ENCODE measurements at places on chromosomes 6 and 20. TPM values are rescaled to one million over a fixed set of nuclear protein-coding genes. Genes with fewer than 3 reads are reported as not detected.
A peak's percentile ranks its signal among the peaks of the same experiment; 100 is the strongest.

DNA sequence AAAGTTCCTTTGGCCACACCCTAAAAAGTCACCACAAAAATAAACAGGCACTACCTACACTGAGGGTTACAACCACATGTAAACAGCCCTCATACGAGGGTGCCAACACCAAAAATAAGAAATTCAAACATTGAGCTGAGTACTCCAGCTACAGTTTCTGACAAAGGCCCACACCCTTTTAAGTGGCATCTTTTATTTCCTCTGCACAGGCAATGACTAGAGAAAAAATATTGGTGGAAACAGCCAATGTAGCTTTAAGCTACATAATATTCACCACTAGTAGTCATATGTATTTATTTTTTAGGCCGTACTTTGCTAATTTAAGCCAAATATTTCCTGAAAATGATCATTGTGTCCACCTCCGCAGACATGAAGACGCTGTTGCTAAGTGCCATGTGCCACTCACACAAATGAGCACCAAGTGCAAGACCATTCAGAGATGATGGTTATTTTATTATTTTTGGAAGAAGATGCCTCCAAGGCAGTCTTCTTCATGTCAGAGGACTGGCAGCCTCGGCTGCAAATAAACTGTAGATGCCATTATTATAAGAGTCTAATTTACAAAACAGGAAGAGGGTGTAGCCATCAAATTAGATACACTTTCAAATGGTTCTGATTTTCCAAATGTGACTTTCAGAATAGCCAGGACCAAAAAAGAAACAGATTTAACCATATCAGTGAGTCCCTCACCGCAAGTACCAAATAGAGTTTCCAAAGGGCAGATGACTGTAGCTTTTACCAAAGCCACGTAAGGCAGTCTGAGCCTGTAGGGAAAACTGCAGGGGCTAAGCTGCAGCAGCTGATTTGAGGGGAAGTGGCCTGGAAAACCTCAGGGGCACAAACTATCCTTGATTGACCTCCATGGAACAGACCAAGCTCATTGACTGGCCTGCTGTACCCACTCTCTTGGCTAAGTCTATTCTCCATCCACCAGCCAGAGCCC, 13.4 kb downstream of the CYP24A1 start:
- no peak for DNase-seq

DNA sequence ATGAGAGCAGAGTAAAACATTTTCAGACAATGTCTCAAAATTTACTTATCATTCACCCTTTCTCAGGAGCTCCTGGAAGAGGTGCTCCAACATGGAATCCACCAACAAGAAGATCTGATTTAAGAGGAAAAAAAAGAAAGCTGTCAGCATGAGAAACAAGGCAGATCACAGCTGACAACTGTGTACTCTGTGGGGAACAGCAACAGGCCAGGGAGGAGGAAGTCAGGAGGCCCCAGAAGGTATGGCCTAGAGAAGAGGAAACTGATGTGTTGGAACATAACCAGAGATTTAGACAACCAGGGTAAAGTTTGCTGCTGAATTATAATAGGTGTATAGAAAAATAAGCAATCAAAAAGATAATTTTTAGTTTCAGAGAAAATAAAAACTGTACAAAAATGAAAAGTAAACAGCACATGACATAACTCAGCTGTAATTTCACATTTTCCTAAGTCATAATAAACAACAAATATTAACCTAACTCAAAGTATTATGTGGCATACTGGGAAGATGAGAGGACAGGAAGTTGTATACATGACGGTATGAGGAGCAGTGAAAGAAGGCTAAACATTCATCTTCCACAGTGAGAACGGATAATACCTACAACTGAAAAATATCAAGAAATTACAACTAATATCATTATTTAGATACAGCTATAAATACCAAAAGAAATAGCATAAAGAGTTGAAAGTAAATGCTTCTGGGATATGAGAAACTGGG, 113.6 kb upstream of the EMILIN3 start:
- peak; percentile 2 for DNase-seq

Gene HLA-DQA1
- 98.1 TPM for polyA plus RNA-seq

- no peak for DNase-seq
Measured at GRCh38 chr6:99613705-99614429, 7.2 kb downstream of the PRDM13 start.

Gene SLPI
- 0.65 TPM for polyA plus RNA-seq

GRCh38 chr6:27312146-27312949, at the start of gene POM121L2:
POM121L2 (minus strand) TSS chr6:27312273; CDS start chr6:27312170, 103 bp downstream.
- DNase-seq: peak; percentile 21

GRCh38 chr20:47850146-47850545, 64.9 kb upstream of the SULF2 start:
- DNase-seq: no peak

DNA sequence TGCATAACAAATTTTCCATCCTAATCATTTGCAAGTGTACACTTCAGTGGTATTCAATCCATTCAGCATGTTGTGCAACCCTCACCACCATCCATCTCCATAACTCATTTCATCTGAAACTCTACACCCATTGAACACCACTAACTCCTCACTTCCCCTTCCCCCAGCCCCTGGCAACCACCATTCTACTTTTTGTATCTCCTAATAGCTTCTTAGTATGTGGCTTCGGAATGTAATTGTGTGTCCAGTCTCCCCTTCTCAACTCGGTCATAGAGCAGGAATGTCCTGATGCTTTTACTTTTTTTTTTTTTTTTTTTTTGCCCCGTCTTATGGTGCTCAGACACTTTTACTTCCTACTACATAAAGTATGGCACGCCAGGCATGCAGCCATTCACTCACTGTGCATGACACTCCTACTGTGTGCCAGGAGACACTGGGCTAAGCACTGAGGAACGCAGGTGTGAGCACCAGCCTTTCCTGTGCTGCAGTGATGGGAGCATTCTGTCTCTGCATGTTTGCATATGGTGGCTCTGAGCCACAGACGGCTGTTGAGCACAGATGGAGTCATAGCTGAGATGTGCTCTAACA, 15.3 kb downstream of the HCK start:
- peak; percentile 48 for DNase-seq

DNA sequence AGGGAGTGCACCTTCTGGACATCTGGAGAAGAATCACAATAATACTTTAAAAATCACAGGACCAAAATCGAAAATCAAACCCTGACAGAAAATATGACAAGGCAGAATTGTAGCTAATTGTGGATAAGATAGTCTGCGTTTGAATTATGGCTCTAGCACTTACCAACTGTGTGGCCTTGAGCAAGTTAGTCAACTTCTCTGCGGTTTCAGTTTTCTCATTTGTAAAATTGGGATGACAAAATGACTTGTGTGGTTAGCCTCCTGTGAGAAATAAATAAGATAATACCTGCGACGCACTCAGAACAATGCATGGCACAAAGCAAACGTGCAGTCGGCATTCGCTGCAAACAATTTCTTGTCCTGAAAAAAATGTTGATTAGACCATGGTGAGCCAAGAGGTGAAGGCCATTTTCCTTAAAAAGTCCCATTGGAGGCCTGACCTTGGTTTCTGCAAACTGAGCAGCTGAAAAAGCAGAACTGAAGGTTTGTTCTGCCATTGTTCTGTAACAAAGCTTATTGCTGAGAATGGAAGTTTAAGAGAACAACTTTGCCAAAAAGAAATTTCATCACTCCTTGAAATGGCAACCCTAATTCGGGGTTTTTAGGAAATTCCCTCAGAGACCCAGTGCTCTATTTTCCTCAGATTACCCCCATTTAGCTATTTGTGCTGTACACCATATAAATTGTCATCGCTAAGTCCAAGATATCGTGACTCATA, 266.3 kb downstream of the ERMARD start:
- peak; percentile 51 for DNase-seq

GRCh38 chr20:24836661-24837299, 112.3 kb upstream of the CST7 start:
- no peak for DNase-seq

Gene TSBP1
- not detected for polyA plus RNA-seq

DNA sequence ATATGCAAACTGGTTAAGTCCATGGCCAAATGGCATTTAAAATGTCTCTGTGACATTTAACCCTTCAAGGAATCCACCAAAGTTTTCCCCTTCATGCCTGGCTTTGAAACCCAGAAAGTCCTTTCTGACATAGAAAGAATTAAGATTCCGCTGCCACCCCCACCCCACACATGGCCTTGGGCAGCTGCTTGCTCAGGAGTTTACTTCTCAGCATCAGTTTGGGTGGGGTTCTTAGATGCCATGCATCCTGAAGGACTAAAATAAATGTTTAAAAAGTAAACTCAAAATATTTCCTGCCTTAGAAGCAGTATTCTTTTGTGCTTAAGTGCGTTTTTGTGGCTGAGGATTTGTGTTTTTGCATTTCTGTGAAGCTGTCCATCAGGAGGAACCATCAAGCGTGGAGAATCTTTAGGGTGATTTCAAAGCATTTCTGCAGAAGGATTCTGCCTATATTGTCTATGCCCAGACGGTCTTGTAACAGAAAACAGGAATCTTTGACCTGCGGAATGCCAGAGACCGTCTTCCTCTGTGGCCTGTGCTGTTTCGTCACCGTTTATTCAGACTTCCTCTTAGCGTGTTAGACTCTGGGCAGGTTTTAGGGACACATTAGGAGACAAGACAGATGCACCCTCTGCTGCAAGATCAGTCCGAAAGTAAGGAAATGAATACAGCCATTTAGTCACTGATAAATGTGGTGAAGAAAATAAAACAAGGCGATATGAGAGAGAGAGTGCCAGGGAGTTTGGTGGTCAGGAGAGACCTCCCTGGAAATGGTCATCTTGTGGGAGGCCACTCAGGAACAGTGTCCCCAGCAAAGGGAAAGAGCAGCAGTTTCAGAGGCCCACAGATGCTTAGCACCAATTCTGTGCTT, 6.2 kb downstream of the DUSP22 start:
- DNase-seq: peak; percentile 93

Gene FKBP5
- polyA plus RNA-seq: 58.5 TPM

GRCh38 chr6:24824142-24824938, 25.6 kb upstream of the ARMH2 start:
- no peak for DNase-seq

DNA sequence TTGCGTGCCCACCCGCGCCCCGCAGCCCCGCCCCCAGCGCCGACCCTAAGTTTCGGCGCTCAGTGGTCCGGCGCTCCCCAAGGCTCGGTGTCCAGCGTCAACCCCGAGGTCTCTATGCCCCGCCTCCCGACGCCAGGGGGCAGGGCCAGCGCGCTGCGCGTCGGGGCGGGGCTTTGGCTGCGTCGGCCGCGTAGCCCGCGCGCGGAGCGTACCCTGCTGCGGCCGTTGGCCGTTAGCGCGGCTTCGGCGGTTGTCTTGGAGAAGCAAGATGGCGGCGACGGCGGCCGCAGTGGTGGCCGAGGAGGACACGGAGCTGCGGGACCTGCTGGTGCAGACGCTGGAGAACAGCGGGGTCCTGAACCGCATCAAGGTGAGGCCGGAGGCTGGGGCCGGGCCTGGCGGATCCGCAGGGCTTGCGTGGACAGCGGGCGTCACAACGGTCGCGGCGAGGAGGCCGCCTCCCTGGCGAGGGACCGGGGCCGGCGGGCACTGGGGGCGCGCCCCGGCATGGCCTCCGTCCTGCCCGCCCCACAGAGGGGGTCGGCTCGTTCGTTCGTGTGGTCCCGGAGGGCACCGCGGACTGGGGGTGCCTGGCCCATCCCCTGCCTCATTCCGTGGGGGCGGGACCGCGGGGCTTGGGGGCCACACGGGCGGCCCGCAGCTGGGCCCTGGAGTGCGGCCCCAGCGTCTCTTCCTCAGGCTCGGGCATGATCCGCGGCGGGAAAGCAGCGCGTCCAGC, at the start of gene CEP43:
TSS of gene CEP43 (plus strand) at position 253 of the 739 bp plus-strand sequence. CDS start at position 269, 16 bp downstream.
- DNase-seq: peak; percentile 95

GRCh38 chr6:90610301-90610750, 23.5 kb upstream of the MAP3K7 start:
- DNase-seq: no peak

GRCh38 chr6:95094751-95095663, 482.3 kb upstream of the MANEA start:
- no peak for DNase-seq

Gene ZNF217
- 13.4 TPM for polyA plus RNA-seq

DNA sequence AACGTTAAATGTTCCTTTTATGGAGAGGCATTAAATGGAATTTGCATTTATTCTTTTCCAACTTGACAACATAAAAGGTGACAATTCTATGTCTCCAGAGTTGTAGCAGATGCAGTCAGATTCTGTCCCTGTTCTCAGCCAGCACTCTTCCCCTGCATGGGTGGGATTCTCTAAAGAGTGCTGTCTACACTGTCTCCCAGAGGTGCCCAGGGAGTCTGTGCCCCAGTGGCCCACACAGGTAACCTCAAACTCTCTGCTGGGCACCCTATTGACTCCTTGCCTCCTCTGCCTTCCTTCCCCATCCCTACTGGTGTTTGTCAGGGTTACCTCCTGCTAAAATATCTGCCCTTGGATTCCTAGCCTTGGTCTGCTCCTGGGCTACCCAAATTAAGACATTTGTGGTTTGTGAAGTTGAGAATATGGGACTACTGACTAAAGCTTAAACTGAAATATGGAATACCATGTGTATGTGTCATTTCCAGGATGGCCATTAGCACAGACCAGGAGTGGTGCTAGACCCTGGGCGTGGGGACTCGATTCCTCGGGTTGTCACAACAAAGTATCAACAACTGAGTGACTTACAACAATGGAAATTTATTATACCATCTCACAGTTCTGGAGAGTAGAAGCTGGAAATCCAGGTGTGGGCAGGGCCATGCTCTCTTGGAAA, 284.7 kb downstream of the CDH26 start:
- DNase-seq: no peak

Gene CST3
- polyA plus RNA-seq: 3,222 TPM

- DNase-seq: no peak
Measured at GRCh38 chr6:149942461-149942829, 631 bp downstream of the ULBP2 start.

DNA sequence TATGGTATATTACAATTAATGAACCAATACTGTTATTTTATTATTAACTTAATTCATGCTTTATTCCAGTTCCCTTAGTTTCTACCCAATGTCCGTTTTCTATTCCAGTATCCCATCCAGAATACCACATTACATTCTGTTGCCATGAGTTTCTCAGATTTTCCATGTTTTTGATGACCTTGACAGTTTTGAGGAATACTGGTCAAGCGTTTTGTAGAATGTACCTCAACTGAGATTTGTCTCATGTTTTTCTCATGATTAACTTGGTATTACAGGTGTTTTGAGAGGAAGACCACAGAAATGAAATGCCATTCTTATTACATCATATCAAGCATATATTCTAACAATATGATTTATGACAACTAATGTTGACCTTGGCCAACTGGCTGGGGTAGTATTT, 23.8 kb upstream of the ESR1 start:
- DNase-seq: no peak
